ENCODE measurements at places on chromosomes 7 and 10.

GRCh38 chr7:149443523-149443922 is 17.3 kb downstream of the ZNF777 start:
- no peak for ATAC-seq

DNA sequence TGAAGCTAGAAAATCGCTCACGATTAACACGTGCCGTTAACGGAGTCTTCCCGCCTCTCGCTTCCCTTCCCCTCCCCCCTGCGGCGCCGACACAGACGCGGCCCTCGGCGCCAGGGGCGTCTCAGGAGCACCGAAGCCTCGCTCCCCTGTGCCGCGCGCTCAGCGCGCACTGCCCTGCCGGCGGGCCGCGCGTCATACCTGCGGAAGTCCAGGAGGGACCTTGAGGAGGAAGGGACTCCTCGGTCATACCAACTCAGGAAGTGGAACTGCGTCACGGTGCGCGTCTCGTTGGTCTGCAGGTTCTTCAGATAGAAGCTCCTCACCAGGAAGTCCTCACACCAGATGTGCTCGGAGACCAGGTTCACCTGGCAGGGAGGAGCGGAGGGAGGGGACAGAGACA is 239.6 kb downstream of the DNAJB6 start:
- ATAC-seq = no peak

DNA sequence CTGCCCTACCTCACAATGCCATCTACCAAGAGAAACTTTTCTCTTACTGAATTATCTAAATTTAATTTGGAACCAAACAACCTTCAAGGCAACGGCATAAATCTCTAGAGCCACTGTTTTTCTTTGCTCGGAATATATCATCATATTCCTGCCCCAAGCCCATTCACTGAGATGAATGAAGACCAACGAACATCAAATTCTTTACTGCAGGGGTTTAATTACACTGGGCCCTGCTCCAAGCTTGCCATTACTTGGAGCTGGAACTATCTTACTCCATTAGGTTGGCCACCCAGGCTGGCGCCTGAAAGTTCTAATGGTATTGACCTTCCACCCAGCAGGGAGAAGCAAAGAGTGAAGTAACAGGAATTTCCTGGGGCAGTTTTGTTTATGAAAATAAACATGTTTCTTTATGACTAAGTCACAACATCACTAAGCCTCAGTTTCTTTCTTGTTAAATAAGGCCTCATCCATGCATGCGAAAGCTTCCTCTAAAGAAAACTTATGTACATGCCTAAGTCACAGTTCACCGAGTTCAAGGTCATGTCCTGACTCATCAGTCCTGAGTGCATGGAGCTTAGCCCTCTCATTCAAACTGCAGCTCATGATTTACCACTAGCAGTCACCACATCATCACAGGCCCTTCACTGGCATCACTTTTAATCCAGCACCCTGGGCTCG is 42.1 kb upstream of the ANAPC16 start:
- ATAC-seq = peak; percentile 69

DNA sequence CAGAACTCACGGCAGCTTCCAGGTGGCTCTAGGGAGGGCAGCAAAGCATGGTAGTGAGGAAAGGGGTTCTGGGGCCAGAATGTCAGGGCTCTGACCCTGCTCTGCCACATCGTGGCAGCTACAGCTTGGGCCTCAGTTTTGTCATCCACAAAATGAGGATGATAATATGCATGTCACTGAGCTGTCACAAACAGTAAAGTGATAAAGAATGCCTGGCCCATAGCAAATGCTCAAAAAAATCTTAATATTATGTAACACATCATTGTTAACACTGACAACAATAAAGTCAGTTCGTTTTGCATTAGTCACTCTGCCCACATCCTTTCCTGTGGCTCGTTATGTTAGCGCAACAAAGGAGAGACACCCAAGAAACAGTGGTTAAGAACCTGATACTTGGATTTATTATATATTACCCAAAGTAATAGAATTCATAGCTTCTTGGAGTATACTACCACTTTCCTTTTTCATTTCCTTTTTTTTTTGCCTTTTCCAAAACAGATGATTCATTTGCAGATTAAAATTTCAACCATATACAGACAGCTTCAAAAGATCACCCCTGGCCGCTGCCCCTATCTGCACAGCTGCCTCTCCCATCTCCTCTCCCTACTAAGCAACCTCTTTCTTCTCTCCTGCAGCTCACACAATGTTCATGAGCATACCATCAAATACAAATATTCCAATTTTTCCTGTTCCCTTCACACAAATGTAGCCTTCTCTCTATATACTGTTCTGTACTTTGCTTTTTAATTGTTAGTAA is 45.5 kb upstream of the DDC start:
- no peak for ATAC-seq

DNA sequence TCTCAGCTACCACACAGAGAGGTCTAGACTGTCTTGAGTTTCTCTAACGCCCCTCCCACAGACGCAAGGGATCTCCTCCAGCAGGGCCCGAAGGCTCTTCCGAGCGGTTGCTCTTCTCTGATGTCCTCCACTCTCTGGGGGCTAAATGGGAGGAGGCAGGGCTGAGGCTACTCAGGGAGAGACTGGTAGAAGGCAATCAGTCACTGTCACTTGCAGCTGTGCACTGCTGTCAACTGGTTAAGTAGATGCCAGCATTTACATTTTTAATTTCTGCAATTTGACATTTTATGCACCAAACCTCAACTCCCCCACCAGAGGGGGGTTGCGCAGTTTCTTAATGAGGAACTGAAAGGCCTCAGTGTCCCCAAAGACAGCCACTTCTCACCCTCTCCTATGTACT is 442.8 kb downstream of the PLXNA4 start:
- ATAC-seq = no peak

- no peak for ATAC-seq
These were observed 18.3 kb upstream of the MSMB start for GRCh38 chr10:46064269-46064817.
